ENCODE measurements at places on chromosomes 11 and 22. TPM values are rescaled to one million over a fixed set of nuclear protein-coding genes. Genes with fewer than 3 reads are reported as not detected.
A peak's percentile ranks its signal among the peaks of the same experiment; 100 is the strongest.

Gene CD3E
- 9.1 TPM for polyA plus RNA-seq

Gene WBP2NL
- polyA plus RNA-seq = 1.5 TPM

Gene RFPL2
- 0.21 TPM for polyA plus RNA-seq

Gene POU2AF2
- 0.49 TPM for polyA plus RNA-seq

Gene OR8D4
- not detected for polyA plus RNA-seq

Gene PPP6R2
- polyA plus RNA-seq = 46.9 TPM

GRCh38 chr11:64164392-64165312 is 1.3 kb downstream of the MACROD1 start:
- H3K4me3 ChIP-seq = peak overlapping the region; percentile 68
- no peak for DNase-seq
- H3K27ac ChIP-seq = no peak overlapping the region
- H3K36me3 ChIP-seq = no peaks in the 10 kb centered on the region
- H3K27me3 ChIP-seq = no peaks in the 10 kb centered on the region
- H3K4me1 ChIP-seq = peaks cover 7% of the 10 kb centered on the region

- no peak overlapping the region for H3K27ac ChIP-seq
- no peak for DNase-seq
- no peaks in the 10 kb centered on the region for H3K36me3 ChIP-seq
- H3K4me1 ChIP-seq = no peaks in the 10 kb centered on the region
- H3K4me3 ChIP-seq = no peak overlapping the region
Observed at GRCh38 chr11:107669893-107670601, 41.8 kb downstream of the SLN start.

GRCh38 chr11:76665172-76665571 is 5.4 kb downstream of the LRRC32 start:
- peaks cover 14% of the 10 kb centered on the region for H3K27me3 ChIP-seq
- H3K4me3 ChIP-seq = no peak overlapping the region
- peaks cover 2% of the 10 kb centered on the region for H3K36me3 ChIP-seq

DNA sequence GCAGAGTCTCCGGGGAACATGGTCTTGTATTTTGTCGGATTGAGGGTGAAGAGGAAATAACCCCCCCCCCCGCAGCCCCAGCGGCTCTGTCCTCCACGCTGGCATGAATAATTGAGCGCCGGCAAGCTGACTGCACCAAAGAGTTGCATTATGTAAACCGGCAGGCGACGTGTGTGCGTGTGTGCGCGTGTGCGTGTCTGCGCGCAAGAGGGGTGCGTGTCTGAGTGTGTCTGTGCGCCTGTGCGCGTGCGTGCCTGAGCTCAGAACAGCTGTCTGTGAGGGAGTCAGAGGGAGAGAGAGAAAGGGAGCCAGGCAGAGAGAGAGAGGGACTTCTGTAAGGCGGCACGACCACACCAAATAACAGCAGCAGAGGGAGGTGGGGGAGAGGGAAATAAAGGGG is 94.4 kb downstream of the SCN3B start:
- H3K4me3 ChIP-seq = peak overlapping the region; percentile 32
- peak overlapping the region; percentile 42 for H3K27ac ChIP-seq
- peaks cover 11% of the 10 kb centered on the region for H3K4me1 ChIP-seq
- no peaks in the 10 kb centered on the region for H3K27me3 ChIP-seq
- peak; percentile 66 for DNase-seq

GRCh38 chr11:33089776-33090175 is 50.4 kb downstream of the TCP11L1 start:
- peaks cover 4% of the 10 kb centered on the region for H3K4me1 ChIP-seq
- H3K27ac ChIP-seq = no peak overlapping the region
- no peak overlapping the region for H3K4me3 ChIP-seq

- no peak overlapping the region for H3K27ac ChIP-seq
- H3K36me3 ChIP-seq = peaks cover 5% of the 10 kb centered on the region
- H3K4me3 ChIP-seq = no peak overlapping the region
- DNase-seq = no peak
- H3K4me1 ChIP-seq = no peaks in the 10 kb centered on the region
Observed at GRCh38 chr11:88312628-88313027, 24.9 kb downstream of the CTSC start.

- peaks cover 90% of the 10 kb centered on the region for H3K36me3 ChIP-seq
- no peaks in the 10 kb centered on the region for H3K27me3 ChIP-seq
- H3K4me3 ChIP-seq = peak overlapping the region; percentile 7
- peak; percentile 66 for DNase-seq
- H3K27ac ChIP-seq = peak overlapping the region; percentile 74
Observed at GRCh38 chr11:130897262-130898182, 18.8 kb downstream of the SNX19 start.

DNA sequence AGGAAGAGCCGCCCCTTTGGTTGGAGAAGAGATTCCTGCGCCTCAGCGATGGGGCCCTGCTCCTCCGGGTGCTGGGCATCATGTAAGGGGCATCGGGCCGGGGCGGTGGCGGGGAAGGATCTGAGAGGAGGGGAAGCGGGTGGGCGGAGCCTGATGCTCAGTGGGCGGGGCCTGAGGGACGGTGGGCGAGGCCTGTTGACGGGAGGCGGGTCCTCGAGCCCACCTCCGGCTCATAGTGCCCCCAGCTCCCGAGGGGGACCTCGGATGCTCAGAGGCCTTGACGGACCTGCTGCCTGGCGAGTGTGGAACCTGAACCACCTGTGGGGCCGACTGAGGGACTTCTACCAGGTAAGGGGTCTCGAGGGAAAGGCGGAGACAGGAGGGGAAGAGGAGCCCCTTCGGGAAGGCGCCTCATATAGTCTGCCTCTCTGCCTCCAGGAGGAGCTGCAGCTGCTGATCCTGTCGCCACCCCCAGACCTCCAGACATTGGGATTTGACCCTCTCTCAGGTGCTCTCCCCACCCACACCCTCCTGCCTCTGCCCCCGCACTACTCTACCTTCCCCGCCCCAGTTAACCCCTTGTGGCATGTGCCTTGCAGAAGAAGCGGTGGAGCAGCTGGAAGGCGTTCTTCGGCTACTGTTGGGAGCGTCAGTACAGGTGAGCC is 799 bp downstream of the CCDC88B start:
- H3K36me3 ChIP-seq = no peaks in the 10 kb centered on the region
- H3K4me1 ChIP-seq = peaks cover 31% of the 10 kb centered on the region
- no peak overlapping the region for H3K4me3 ChIP-seq
- H3K27me3 ChIP-seq = peaks cover 16% of the 10 kb centered on the region

DNA sequence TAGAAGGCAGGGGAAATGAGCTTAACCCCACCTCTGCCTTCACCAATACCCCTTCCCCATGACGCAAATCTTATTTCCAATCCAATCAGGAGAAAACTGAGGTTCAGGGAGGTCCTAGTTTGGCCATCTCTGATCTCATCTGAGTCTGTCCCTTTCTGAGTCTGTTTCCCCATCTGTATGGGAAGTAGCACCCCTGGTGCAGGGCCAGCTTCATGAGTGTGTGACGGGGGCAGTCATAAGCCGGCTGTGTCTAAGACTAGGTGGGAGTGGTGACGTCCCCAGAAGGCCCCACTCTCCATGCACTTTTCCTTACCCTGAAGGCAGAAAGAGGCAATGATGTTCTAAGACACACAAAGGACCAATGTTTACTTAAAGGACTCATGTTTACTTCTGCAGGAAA is 72.3 kb downstream of the MN1 start:
- H3K36me3 ChIP-seq = no peaks in the 10 kb centered on the region
- DNase-seq = no peak
- H3K4me1 ChIP-seq = peaks cover 20% of the 10 kb centered on the region
- no peaks in the 10 kb centered on the region for H3K27me3 ChIP-seq
- no peak overlapping the region for H3K4me3 ChIP-seq

DNA sequence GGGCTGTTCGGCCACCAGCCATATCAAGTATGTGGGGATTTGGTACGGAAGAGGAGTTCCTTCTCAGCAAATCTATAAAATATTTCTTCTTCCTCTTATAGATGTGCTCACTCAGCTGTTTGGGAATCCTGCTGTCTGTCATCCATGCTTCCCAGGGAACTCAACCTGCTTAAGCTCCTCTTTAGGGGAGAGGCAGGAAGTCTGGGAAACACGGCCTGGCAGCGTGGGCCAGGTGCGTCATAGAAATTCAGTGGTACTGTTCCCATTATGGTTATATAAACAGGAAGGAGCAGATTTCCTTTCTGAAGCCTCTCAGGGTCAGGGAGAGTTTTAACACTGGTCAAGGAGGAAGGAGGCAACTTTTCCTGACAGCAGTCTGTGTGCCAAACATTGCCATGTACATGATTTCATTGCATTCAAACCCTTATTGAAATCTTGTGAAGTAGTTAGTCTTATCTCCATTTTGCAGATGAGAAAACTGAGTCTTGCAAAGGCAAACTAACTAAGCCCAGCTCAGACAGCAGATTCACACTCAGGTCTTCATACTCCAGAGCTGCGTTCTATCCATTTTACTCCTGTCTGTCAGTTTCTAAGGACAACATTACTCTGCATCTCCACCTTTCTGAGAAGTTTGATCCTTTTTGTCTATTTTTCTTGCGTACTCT is 35.4 kb upstream of the AMOTL1 start:
- H3K27me3 ChIP-seq = no peaks in the 10 kb centered on the region
- peaks cover 30% of the 10 kb centered on the region for H3K4me1 ChIP-seq
- H3K27ac ChIP-seq = no peak overlapping the region

DNA sequence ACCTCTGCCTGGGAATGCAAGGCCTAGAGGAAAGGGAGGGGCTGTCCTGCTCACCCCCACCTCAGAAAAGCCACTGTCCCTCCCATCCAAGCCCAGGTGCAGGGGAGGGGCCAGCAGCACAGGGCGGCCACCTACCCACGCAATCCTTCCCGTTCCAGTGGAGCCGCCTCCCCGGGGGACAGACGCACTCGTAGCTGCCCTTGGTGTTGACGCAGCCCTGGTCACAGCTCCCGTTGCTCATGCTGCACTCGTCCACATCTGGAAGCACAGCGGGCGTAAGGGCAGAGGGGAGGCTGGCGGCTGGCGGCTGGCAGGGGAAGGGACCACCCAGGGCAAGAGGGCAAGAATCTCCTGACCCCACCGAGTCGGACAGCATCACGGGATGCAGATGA is 40.3 kb upstream of the TTLL12 start:
- no peaks in the 10 kb centered on the region for H3K4me1 ChIP-seq
- no peak overlapping the region for H3K27ac ChIP-seq
- no peak for DNase-seq
- no peaks in the 10 kb centered on the region for H3K36me3 ChIP-seq
- no peak overlapping the region for H3K4me3 ChIP-seq

DNA sequence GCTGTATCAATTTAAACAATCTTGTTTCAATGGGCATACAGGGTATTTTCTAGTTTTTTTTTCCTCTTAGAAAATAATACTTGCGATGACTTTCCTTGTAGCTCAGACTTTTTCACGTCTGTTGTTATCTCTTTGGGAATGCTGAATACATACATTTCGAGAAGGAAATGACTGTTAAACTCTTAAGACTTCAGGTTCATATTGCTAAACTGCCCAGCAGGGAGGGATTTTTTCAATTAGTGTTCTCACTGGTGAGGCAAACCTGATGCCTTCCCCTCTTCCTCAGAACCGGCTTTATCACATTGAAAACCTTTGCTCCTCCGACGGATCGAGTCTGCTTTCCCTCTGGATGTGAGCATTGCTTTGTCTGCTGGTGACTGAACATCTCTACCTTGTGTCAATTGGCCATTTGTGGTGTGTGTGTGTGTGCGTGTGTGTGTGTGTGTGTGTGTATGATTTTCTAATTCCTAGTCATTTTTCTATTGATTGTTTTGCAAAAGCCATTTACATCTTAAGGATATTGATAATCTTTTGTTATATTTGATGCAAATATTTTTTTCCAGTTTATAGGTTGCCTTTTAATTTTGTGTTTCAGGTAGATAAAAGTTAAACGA is 6.6 kb downstream of the NEAT1 start:
- DNase-seq = no peak
- peaks cover 9% of the 10 kb centered on the region for H3K36me3 ChIP-seq
- H3K4me1 ChIP-seq = peaks cover 7% of the 10 kb centered on the region

DNA sequence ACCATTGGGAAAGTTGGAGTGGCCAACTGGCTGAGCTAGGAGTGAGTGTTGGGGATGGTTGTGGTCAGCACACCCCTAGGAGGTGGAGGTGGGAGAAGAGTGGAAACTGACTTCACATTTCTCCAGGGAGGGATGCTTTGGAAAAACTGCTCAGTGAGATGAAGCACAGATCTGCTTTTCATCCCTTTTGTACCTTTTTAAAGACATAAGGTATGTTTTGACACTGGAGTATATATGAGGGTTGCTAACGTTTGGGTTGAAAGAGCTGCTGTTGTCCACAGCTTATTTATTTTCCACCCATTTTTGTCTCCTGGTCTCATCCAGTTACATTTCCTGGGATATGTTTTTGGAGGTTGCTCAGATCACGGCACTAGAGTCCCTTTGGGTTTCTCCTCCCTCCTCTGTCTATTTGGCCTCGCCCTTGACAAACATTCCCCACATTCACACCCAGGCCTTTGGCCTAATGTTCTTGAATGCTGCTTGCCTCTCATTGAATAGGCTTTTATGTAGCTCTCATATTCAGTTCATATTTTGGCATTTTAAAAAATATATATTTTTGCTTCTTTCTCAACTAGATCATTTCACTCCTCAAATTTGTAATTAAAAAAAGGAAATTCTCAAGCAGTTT is 8.3 kb downstream of the SREBF2 start:
- no peak overlapping the region for H3K4me3 ChIP-seq
- peaks cover 25% of the 10 kb centered on the region for H3K36me3 ChIP-seq
- H3K27me3 ChIP-seq = no peaks in the 10 kb centered on the region
- H3K27ac ChIP-seq = no peak overlapping the region
- peaks cover 12% of the 10 kb centered on the region for H3K4me1 ChIP-seq

- H3K36me3 ChIP-seq = no peaks in the 10 kb centered on the region
- H3K27ac ChIP-seq = peak overlapping the region; percentile 48
- no peak overlapping the region for H3K4me3 ChIP-seq
- no peaks in the 10 kb centered on the region for H3K4me1 ChIP-seq
Observed at GRCh38 chr11:45333001-45333971, 47.1 kb upstream of the SYT13 start.

DNA sequence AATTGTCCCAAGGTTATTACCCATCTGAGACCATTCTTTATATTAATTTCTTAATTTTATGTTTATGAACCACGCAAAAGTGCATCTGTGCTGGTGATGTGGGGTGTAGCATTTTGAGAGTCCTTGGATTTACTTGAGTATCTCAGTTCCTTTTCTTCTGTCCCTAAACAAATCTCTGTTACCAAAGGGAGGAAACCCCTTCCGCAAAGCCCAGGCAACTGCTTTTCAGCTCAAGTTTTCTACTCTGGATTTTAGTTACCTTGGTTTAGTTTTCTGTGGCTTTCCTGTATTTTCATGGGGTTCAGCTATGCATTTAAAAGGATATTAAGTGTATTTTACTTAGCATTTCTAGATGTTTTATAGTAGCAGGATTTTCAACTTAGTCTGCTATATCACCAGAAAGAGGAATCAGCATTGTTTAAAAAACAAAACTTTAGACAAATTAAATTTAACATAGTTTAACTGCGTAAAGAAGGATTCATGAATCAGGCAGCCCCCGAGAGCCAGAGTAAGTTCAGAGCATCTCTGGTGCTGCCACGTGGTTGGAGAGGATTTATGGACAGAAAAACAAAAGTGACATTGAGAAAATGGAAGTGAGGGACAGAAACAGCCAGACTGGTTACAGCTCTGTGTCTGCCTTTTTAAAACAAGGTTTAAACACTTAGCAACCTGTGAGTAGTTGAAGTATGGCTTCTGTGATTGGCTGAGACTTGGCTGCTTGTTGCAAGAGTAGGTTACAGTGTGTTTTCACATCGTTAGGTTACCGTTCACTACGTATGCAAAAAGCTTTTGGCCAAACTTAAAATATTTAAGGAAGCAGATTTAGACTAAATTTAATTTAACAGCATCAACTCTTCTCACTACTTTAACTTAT is 9.6 kb downstream of the ADM start:
- H3K27ac ChIP-seq = no peak overlapping the region
- H3K36me3 ChIP-seq = no peaks in the 10 kb centered on the region
- peaks cover 16% of the 10 kb centered on the region for H3K4me1 ChIP-seq
- DNase-seq = no peak
- H3K4me3 ChIP-seq = no peak overlapping the region
